Ammon's horn (tissue), 1 donor: ENCODE measurements at places on chromosomes 5 and 9.

GRCh38 chr9:133100506-133101355 lies 20.3 kb downstream of the RALGDS start:
- DNase-seq, result no peak

DNA sequence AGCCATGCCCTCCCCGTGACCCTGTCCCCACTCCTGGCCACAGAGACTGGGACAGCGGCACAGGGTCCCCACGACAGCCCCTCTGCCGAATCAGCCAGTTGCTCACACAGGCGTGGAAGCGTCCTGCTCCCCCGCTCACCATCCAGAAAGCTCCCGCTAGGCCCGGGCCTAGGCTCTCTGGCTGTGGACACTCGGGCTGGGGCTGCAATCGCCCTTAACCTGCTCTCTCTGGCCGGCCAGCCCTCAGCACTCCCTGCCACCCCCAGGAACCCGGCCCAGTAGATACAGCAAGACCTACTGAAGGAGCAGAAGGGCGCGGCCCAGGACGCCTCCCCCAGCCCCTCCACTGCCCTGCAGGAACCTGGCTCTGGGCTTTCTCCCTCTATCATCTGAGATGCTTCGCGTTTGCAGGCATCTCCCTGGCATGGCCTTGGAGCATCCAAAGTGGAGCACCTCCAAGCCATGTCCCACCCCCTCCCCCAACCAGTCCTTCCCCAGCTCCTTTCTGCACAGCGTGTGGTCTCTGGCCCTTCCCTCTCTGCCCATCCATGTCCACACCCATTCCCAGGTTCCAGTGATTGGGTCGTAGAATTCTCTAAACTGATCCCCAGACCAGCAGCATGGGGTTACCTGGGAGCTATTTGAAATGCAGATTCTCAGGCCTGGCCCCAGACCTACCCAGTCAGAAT lies 113.7 kb upstream of the LMX1B start:
- no peak for DNase-seq

- no peak for DNase-seq
These were observed 16.7 kb upstream of the TNPO1 start for GRCh38 chr5:72799721-72800120.

GRCh38 chr5:148805326-148806290 lies 20.8 kb upstream of the ADRB2 start:
- peak; percentile 56 for DNase-seq

- no peak for DNase-seq
These were observed 36.0 kb downstream of the FAM78A start for GRCh38 chr9:131240047-131240921.

GRCh38 chr9:114898741-114899140 lies 31.6 kb downstream of the TNFSF8 start:
- peak; percentile 57 for DNase-seq

GRCh38 chr5:151885138-151885908 lies 39.3 kb downstream of the GLRA1 start:
- DNase-seq, result no peak

GRCh38 chr5:28403846-28404245 lies 1365.5 kb upstream of the CDH9 start:
- DNase-seq, result no peak

- DNase-seq, result no peak
These were observed 45.9 kb downstream of the AGXT2 start for GRCh38 chr5:35001842-35002241.

DNA sequence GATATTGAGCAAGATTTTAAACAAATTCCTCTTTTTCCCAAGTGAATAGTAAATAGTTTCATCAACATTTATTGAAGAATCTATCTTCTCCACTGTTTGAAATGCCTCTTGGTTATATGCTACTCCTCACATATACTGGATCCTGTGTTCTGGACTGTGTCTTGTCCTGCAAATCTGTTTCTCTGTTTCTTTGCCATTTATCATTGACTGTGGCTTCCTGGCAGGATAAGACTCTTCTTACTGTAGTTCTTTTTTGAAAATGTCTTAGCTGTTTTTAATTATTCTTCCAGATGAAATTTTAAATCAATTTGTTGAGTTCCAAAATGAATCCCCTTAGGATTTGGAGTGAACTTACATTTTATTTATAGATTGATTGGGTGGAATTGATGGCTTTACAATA lies 27.8 kb downstream of the RALGPS1 start:
- DNase-seq, result no peak

DNA sequence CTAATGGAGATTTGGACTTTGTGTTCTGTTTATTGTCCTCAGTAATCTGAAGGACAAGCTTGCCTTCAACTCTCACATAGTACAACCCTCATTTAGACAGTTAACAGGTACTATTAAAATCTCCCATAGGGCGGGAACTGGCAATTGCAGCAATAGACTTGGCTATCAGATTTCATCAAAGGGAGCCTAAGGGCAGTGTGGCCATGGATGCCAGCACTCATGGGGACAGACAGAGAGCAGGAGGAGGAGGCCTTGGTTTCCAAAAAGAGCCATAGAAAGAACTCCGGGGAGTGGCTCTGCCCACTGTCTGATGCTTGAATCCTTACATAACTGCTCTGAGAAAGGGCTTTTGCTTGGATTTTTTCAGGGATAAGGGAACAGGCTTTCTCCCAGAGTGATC lies 6.8 kb downstream of the SLC36A1 start:
- no peak for DNase-seq

DNA sequence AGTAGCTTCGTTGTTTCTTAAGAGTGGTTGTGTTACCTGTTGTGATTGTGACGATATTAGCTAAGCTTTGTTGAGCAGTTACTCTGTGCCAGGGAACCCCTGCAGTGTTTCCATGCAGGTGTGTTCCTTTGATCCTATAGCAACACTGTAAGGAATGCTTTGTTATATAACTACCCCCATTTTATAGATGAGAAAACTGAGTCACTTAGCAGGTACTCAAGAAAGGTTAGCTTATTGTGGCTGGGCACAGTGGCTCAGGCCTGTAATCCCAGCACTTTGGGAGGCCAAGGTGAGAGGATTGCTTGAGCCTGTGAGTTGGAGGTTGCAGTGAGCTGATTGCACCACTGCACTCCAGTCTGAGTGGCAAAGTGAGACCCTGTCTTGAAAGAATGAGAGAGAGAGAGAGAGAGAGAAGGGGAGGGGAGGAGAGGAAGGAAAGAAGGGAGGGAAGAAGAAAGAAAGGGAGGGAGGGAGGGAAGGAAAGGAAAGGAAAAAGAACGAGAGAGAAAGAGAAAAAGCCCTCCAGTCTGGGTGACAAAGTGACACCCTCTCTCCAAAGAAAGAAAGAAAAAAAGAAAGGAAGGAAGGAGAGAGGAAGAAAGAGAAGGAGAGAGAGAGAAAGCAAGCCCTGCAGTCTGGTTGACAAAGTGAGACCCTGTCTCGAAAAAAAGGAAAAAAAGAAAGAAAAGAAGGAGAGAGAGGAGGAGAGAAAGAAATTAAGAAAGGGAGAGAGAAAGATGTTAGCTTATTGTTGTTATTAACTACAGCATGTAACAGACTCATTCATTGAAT lies 85.6 kb upstream of the RARS1 start:
- no peak for DNase-seq

DNA sequence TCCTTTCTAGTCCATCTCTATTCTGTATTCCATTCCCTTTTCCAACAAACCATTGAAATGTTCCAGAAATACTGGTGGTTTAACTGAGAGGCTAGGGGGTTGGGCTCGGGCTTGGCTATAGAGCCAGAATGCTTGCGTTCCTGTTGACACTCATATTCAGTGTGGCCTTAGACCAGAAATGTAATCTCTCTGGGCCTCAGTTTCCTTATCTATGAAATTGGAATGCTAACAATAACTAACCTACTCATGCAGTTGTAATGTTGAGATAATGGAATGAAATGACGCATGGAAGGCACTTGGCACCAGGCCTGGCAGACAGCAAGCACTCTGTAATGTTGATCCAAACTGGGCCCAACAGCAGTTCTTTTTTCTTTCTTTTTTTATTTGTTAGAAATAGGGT lies 26.8 kb downstream of the JADE2 start:
- no peak for DNase-seq

DNA sequence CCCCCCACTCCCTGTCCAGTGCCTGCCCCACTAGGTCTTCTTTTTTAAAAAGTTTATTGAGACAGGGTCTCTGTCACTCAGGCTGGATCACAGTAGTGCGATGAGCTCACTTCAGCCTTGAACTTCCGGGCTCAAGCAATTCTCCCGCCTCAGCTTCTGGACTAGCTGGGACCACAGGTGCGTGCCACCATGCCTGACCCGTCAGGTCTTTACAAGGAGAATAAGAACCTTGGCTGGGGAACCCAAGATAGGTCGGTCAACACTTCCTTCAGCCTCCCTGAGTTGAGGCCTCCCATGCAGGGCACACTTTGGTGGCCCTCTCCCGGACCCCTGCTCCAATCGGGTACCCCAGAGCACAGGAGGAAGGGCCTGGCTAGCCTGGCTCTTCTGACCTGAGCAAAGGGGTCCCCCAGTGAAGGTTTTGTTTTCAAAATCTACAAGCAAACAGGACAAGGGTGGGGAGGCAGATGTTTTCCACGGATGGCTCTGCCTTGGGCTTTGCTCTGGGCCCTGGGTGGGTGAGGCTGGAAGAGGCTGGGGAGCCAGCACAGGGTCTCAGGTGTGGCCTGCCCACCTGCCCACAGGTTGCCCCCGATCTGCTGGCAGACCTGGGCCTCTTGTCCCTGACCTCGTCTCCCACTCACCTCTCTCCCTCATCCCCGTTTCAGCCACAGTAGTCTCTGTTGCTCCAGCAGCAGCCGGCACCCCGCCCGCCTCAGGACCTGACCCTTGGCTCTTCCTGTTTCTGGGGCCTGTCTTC lies 108.7 kb upstream of the PHYKPL start:
- no peak for DNase-seq

DNA sequence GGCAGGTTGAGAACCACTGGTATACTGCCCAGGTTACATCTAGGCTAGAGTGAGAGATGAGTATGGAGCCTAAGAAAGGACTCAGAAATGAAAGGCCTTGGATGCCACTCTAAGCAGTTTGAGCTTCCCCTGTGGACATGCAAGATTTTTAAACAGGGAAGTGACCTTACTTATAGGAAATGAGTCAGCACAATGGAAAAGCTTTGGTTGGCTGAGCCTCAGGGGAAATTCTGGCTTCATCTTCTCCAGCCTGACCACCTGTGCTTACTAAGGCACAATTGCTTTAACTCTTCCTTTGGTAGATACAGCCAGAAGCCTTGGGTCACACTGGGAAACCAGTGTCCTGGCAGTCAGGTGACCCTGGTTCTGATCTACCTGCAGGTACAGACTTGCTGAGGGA lies 380.2 kb upstream of the ZNF462 start:
- no peak for DNase-seq

DNA sequence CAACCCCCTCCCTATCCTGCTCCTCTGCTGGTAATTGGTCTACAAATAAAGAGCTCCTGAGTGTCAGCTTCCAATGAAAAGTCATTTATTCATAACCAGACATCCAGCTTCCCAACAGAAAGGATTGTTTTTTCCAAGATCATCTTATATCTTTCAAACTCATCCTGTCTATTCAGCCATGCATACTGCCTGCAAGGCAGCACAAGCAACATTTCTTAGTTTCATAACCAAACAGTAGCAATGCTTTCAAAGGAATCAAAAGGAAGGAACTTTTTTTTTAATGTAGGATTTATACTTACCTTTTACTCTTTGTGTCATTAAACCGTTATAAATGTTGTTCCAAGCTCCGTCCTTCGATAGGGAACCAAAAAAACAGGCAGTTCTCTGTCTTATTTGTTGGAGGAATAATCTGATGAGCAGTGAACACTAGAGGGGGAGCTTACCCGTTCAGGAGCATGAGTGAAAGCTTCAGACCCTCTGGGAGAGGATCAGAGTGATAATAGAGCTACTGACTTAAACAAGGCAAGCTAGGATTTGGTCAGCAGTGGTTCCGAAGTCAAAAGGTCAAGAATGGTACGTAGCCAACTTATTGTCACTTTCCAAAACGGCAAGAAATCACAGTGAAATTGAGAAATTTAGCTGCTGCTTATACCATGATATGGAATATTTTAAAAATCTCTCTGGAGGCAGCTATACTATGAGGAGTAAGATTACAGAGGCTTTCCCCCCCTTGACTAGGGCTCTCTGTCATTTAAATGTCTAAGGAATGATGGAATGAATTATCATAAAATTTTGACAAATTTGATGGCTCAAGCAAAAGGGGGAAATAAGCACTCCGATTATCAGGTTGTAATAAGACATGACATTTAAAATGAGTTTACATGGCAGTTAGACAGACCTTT lies 892.9 kb downstream of the NR2F1-AS1 start:
- DNase-seq, result peak; percentile 75

GRCh38 chr5:93735378-93735777 lies 6.0 kb downstream of the POU5F2 start:
- no peak for DNase-seq

DNA sequence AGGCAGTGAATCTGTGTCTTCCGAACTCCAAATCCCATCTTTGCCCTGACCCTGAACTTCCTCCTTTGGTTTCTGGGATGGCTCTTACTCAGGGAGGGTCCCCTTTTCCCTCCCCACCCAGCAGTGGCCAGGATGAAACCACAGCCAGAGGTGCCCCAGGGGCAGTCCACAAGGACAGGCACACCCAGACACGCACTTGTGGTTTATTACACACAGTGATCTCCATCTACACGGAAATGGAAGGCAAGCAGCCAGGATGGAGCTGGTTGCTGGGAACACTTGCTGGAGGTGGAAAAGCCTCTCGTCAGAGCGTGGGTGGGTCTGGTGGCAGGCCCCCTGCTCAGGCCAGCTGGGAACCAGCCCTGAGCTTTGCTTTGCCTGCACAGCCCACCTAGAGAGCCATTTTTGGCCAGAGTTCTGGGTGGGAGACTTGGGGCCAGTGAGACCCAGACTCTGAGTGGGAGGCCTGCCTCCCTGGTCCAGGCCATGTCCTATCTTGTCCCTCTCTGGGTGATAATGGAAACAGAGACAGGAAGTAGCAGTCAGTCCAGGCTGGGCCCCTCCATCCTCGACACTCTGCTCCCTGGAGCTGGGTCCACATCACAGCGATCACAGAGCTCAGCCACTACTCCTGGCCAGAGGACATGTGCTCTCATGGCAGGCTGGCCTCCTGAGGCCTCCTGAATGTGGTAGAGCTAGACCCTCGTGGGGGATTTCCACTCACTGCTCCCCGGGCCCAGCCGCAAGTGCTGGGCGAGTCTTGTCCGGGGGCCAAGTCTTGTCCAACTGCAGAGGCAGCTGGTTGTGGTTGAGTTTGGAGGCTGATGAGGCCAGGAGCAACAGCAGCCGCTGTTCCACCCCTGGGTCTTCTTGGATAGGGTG lies 5.1 kb upstream of the PHYKPL start:
- no peak for DNase-seq

GRCh38 chr9:134356496-134357470 lies 30.5 kb downstream of the RXRA start:
- no peak for DNase-seq

GRCh38 chr9:34547960-34548611 lies 25.3 kb upstream of the ENHO start:
- peak; percentile 87 for DNase-seq

GRCh38 chr5:126482591-126482990 lies 59.4 kb downstream of the GRAMD2B start:
- DNase-seq, result no peak
